ENCODE measurements at places on chromosomes 5 and 9.

DNA sequence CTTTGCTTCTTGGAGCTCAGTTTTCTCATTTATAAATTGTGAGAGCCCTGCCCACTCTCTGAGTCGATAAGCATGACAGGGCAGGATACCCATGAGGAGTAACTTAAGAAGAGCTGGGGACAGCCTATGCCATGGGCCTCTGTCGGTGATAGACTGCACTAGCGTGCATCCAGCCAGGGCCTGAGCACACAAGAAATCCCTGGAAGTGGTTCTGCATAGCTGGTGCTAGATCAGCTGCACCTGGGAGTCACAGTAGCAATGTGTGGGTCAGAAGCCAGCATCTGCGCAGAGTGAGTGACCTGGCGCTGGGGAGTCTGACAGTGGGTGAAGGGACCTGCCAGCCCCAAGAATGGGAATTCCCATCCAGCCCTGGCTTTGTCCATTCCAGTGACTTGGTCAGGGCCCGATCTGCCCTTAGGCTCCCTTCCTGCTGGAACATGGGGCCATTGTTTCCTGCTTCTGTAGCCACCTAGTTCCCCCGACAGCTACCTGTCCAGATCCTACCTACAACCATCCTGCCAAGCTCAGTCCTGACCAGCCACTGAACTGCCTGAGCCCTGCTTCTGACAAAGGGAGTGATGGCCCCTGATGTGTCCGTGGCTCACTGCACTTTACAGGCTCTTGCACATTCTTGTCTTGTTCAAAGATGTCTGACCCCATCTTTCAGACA lies 35.9 kb upstream of the NANS start:
- no peak for DNase-seq

- no peak for DNase-seq
Observed at GRCh38 chr5:103929338-103930013, 366.9 kb upstream of the NUDT12 start.

- no peak for DNase-seq
Observed at GRCh38 chr5:179226696-179227095, 118.6 kb downstream of the ADAMTS2 start.

GRCh38 chr5:35319333-35320002 lies 89.2 kb upstream of the PRLR start:
- peak; percentile 22 for DNase-seq

DNA sequence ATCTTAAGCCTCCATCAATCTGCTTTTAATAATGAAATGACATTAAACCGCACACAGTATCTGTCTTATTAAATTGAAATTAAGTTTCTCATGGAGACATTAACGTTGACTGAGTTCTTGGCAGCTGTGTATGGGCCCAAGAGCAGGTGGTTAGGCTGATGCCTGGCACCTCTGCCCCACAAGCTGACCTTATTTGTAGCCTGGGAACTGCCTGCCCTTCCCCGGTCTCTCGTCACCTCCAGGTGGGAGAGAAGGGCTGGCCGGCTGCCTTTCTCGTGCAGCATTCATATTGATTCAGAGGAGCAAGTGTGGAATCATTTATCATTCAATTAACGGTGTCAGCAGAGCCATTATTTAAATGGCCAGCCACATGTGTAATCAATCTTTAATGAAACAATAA lies 53.0 kb upstream of the FCN1 start:
- no peak for DNase-seq

- no peak for DNase-seq
Observed at GRCh38 chr5:192970-193831, 1.9 kb downstream of the LRRC14B start.

- DNase-seq: no peak
Observed at GRCh38 chr5:14667290-14667689, 2.8 kb downstream of the OTULIN start.

- DNase-seq: no peak
Observed at GRCh38 chr9:125391704-125392103, 130.1 kb downstream of the GAPVD1 start.

- DNase-seq: no peak
Observed at GRCh38 chr9:135507104-135508035, 6.9 kb downstream of the MRPS2 start.

DNA sequence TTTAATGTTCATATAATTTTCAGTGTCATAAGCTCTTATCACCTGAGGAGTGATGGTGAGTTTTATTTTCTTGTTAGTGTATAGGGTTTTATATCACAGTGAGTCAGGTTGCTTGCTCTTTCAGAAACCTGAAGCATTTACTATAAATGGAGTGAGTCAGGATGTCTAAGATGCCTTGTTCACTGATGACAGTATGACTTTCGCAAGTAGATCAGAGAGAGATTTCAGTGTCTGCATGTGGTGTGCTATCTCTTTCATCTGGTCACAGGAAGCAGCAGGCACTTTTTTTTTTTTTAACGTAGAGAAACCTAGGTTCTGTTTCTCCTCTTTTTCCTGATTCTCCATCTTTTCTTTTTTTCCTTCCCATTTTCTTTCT lies 237.1 kb downstream of the DMRTA1 start:
- DNase-seq: no peak

- DNase-seq: peak; percentile 38
Observed at GRCh38 chr5:77379558-77380061, 112.5 kb downstream of the WDR41 start.

DNA sequence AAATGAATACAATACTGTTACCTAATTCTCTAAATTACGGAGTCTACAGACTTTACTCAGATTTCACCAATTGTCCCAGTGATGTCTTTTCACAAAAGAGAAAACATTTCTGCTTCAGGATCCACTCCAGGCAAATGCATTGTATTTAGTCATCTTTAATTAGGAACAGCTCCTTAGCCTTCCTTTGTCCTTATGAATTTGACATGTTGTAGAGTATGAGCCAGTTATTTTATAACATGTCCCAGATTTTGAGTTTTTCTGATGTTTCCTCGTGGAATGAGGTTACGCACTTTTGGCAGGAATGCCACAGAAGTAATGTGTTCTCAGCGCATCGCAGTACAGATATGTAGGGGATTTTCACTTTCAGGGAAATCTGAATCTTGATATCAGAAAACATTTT lies 10.5 kb downstream of the HABP4 start:
- no peak for DNase-seq

- no peak for DNase-seq
Observed at GRCh38 chr5:113749334-113749733, 235.8 kb downstream of the YTHDC2 start.

GRCh38 chr5:168529374-168530234 lies 499 bp downstream of the FBLL1 start:
- no peak for DNase-seq

DNA sequence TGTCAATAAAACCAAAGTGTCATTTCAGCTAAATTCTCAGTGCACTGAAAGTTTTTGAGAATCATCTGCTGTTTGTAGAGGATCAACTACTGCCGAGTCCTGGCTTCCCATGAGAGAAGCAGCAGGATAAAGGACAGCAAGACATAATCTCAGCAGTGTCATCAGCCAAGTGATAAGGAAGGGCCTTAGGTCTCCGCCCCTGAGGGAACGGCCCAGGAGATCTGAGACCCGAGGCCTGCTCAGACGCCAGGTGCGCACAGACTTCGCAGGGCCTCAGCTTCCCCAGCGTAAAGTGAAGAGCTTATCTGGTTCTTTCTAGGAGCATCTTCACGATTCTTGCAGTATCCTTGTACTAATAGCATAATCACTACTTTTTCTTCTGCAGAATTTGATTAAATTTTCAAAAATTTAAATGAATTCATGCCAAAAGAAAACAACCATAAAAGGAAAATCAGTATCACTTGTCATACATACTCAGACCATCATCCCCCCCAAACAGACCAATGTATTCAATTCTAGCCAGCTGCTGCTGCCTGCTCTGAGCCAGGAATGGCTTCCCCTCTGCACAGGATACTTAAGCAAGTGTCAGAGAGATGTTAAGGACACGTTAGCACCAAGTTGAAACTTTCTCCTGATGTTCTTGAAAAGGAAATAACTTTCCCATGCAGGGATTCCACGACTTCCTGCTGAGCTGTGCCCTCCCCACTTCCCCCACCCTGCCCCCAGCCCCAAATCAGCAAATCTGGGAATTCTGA lies 2.2 kb downstream of the GFPT2 start:
- DNase-seq: no peak

GRCh38 chr5:52770287-52770939 lies 17.3 kb upstream of the ITGA1 start:
- DNase-seq: no peak

GRCh38 chr5:67202828-67203227 lies 6.2 kb upstream of the CD180 start:
- DNase-seq: no peak

GRCh38 chr9:72440378-72440777 lies 75.4 kb upstream of the ZFAND5 start:
- DNase-seq: no peak

GRCh38 chr9:5554254-5554653 lies 43.9 kb downstream of the PDCD1LG2 start:
- DNase-seq: no peak

- no peak for DNase-seq
Observed at GRCh38 chr9:111952559-111952958, 55.9 kb downstream of the UGCG start.

DNA sequence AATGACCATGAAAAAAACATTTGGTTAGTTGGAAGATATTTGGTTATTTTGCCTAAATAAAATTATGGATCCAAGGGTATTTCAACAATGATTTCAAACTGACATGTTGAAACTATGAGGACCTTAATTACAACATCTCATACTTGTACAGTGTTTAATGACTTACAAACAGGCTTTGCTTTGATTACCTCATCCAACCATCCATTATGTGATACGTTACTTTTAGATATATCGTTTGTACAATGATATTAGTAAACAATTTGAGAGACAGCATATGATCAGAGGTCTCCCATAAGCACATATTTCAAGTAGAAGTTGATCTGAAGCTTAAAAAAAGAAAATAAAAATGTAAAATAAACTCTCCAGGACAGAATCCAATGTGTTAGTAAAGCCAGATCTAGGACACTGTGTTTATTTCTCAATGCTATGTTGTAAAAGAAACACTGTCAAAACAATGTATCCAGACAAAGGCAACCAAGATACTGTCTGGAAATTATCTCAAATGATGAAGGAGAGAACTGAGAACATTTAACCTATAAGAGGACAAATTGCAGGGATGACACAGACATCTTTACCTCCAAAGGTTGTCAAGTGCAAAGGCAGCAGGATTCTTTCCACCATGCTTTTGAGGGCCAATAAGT lies 116.0 kb upstream of the TARS1 start:
- no peak for DNase-seq

DNA sequence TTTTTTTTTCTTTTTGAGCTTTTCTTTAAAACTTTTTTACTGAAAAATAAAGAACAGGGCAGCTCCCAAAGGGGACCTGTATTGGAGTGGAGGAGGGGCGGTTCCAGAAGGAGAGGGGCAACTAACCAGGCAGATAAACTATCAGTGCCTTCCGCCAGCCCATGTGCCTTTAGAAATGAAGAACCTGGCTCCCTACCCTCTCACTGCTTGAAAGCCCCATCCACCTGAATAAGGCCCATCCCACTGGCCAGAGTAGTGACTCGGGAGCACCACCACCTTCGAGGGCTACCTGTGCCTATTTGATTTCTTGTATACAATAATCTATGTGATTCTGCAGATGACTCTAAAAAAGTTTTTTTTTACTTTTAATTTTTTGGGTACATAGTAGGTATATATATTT lies 276.7 kb downstream of the PSAT1 start:
- DNase-seq: no peak

- no peak for DNase-seq
Observed at GRCh38 chr9:4491626-4491975, 1.3 kb downstream of the SLC1A1 start.

DNA sequence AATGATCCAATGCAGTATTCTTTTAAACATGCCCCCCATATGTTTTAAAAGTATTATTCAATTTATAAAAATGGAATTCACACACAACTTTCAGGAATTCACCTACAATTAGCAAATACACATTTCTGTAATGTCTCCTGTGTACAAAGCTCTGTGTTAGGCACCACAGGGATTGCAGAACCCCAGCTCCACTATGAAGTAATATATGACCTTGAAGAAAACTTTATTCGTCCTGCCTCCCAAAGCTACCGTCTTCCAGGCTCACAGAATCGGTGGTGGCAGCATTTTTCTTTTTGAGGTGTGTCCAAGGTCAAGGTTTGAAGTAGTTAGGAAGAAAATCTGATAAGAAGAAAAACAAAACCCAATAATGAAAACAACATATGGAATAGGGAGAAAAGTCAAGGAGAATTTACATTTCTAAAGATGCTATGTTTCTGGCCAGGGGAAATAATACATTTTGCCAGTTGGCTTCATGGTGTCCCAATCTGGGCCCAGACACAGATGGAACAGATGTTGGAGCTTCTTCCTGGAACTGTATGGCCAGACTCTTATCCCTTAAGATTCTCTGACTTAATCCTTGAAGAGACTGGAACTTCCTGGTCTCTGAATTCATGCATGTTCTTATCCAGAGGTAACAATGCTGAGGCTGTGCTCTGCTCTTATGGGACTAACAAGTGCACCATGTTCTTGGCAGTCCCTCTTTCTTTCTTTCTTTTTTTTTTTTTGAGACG lies 22.0 kb upstream of the LVRN start:
- no peak for DNase-seq

GRCh38 chr5:109997161-109997560 lies 307.4 kb downstream of the MAN2A1 start:
- no peak for DNase-seq

- DNase-seq: peak; percentile 80
Observed at GRCh38 chr5:95960667-95961616, 709 bp downstream of the ELL2 start.

DNA sequence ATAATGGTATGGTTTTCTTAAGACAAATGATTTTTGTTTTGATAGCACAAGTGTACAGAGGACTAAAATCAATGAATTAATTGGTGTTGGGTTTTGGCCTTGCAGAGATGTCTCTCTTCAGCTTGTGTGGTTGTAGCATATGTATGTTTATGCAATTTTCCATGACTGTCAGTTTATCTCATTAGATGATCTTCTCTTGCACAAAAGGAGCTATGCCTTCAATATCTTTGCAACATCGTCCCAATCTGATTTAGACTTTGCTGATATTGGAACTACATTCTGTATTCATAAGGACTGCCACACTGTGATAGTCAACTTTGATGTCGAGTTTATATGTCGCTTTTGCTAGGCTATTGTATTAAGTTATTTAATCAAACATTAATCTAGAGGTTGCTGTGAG lies 140.0 kb upstream of the TAF11L2 start:
- DNase-seq: no peak

- no peak for DNase-seq
Observed at GRCh38 chr9:134895908-134896833, 15.6 kb downstream of the FCN2 start.

DNA sequence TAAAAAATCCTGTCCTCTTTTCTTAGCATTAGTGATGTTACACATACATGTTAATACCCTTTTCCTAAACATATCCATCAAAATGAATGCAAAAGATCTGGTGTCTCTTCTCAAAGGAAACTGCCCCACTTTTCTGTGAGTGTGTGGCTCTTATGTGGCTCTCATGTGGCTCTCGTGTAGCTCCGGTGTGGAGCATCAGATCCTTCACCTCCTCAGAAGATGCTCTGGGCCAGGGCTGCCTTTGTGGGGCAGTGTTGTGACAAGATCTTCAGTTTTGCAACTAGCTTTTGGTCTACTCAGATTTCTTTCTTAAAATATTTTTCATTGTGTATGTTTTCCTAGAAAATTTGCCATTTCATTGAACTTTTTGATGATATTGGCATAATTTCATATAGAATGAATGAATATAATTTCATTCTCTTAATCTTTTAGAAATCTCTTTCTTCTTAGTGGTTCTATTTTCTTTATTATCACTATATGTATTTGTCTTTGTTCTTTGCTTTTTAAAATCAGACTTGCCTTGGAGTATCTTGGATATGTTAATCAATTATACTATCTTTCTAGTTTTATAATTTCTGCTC lies 19.4 kb downstream of the GARNL3 start:
- peak; percentile 27 for DNase-seq

- no peak for DNase-seq
Observed at GRCh38 chr5:109345699-109346098, 64.1 kb downstream of the PJA2 start.

Measured in CD4-positive, alpha-beta T cell treated with Interleukin-21 for 1 hour (primary cell).